ENCODE measurements at places on chromosomes 4 and X.

DNA sequence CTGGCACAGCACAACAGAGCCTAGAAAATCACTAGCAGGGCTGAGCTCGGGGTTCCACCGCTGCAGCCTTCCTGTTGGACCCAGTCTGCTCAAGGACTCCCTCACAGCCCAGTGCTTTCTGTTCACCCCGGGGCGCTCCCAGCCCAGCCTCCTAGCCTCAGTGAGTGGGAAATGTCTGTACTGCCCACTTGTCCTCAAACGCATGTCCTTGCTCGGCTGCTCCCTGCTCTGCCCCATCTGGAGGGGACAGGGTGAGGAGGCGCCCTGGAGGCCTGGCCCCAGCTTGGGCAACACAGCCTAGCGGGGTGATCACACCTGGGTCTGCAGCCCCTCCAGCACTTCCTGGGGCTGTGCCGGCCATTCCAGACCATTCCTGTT lies 11.9 kb upstream of the CCNQ start:
- DNase-seq = no peak

GRCh38 chr4:38290366-38290765 lies 330.2 kb downstream of the PTTG2 start:
- DNase-seq = no peak

GRCh38 chrX:53357799-53358530 lies 64.5 kb downstream of the SMC1A start:
- no peak for DNase-seq

GRCh38 chrX:11462136-11462535 lies 168.9 kb downstream of the AMELX start:
- DNase-seq = no peak

GRCh38 chr4:7429601-7430078 lies 5.1 kb downstream of the PSAPL1 start:
- DNase-seq = no peak

DNA sequence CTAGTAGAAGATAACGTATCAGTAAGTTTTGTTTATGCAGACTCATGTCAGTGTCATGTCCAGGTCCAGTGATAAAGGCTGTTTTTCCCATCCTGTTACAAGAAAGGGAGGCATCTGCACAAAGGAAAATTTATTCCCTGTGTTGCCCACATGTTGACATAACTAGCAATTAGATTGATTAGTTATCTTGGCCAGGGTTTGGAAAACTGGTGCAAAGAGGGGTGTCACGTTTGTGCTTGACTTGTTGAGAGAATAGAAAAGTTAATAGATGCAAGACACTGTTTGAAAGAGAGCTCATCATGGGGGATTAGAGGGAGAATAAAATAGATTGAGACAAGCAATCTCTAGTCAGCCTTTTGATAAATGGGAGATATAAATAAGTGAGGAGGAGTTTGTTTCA lies 1357.0 kb upstream of the AGA start:
- DNase-seq = no peak

- no peak for DNase-seq
Measured at GRCh38 chr4:112279025-112279881, 6.5 kb downstream of the TIFA start.

- no peak for DNase-seq
Measured at GRCh38 chrX:40780082-40780481, 44.7 kb upstream of the MED14 start.

DNA sequence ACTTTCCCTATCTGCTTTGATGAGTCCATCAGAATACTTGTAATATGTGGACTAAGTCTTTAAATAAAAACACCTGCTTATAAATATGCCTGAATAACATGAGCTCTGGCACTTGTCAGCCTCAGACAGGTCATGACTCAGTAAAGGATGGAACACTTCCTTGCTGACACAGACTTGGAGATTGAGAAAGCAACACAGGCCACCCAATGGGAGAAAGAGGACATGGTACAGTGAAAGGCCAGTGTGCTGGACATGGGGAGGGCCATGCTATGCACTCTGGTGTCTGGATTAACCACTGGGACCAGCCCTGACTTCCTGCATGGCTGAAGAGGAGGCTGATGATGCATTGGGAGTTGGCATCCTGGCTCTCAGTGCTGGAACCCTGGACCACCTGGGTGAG lies 149.5 kb downstream of the DHRSX start:
- DNase-seq = no peak

GRCh38 chr4:111283066-111283677 lies 660.3 kb upstream of the PITX2 start:
- DNase-seq = no peak

- DNase-seq = peak; percentile 56
Measured at GRCh38 chrX:63560601-63561218, 209.6 kb upstream of the SPIN4 start.

Measured in DMS79 treated with DMSO at 0.1 percent for 48 hours (cell line).